Psoas muscle (tissue), 8 donors: ENCODE measurements at places on chromosomes 2 and 18. TPM values are rescaled to one million over a fixed set of nuclear protein-coding genes. Genes with fewer than 3 reads are reported as not detected.

GRCh38 chr18:9494778-9495331, 19.5 kb downstream of the RALBP1 start:
- DNase-seq = no peak

TSPYL6 gene
- total RNA-seq = not detected

GRCh38 chr2:201579536-201579935, 63.8 kb downstream of the TMEM237 start:
- no peak for DNase-seq

GALM gene
- total RNA-seq = 16.1 TPM

SALL3 gene
- total RNA-seq = not detected

ANKRD30BL gene
- not detected for total RNA-seq

DNA sequence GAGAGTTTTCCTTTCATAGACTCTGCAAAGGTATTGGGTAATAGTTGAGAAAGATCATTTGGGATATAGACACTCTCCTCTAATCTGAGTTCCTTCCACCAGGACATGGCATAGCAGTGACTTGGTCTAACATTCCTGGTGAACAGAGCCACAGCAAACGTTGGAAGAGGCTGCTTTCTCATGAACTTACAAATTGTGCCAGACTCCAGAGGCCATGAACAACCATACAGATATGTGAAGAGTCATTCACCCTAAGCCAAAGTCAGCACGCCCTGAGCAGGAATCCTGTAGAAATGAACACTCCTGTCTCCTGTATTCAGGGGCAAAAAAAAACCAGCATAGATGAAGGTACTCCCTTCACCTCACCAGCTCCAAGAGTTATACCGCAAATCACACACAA, 152.8 kb downstream of the TMEM18 start:
- DNase-seq = no peak

DNA sequence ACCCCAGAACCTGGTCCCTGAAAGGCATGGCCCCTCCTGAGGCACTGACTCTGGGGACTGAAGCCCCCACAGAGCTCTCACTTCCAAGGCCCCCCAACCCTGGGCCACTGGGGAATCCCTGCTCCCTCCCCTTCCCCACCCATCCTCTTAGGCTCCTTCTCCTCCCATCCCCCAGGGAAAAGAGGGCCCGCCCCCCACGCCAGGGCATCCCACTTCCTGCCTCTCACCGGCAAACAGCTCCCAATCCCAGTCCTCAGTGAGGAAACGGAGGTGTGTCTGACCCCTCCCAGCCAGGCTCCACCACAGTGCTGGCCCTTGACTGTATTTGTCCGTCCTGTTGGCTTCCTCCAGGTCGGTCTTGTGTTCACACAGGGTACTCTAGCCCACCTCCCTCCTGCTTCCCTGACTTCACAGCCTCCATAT, 35.0 kb upstream of the PTMA start:
- DNase-seq = peak; percentile 78

IHH gene
- not detected for total RNA-seq

DNA sequence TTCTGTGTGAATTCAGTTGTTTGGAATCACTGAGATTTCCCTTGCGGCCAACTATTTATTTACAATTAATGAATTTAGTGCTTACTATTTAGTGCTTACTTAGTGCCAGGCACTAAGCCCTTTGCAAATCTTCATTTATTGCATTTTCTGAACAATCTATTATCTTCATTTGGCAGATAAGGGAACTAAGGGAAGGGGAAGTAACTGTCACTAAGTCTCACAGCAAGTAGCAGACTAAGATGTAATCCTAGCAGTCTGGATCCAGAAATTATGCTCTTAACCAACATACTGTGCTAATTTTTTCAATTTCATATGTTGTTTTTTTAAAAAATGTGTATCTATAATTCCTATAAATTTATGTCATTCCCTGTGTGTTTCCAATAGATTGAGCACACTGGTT, 214.4 kb upstream of the EPC2 start:
- DNase-seq = no peak

COL5A2 gene
- 10.9 TPM for total RNA-seq

- peak; percentile 48 for DNase-seq
Measured at GRCh38 chr2:88626171-88627054, 851 bp downstream of the EIF2AK3 start.

CCT7 gene
- total RNA-seq = 275 TPM

DNA sequence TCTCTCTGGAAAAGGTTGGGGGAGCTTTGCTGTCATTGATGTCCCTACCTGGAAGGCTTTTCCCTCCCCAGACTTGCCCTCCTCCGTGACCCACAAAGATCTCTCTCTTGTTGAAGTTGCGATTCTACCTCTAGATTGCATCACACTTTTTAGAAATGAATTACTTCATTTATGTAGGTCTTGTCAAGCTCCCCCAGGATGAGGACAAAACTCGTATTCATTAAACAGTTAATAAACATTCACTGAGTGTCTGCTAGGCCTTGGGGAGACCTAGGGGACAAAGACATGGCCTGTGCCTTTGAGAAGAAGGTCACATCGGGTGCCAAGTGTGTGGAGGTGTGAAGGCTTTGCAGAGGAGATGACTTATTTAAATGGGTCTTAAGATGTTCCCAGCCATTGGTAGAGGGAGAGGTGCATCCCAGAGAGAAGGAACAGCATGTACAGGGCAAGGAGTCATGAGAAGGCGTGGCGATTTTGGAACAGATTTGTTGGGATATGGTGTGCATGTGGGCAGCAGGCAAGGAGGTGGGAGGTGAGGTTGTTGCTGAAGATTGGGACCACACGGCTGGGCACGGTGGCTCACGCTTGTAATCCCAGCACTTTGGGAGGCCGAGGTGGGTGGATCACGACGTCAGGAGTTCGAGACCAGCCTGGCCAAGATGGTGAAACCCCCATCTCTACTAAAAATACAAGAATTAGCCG, 9.8 kb upstream of the YWHAQ start:
- no peak for DNase-seq

DNA sequence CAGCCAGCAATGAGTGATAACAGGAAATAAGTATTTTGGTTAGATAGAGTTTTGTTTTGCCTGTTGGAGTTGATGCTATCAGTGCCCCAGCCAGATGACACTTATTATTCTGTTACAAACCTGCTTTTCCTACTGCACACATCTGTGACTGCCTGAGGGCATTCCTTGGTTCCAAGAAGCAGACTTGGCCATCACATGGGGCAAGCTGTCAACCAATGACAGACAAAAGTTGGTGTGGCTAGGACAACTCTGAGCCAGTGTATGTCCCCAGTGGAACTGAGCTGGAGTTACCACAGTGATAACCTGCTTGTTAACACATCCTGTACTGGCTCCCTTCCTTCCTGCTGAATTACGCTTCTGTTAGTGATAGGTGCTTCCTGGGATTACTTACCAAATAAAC, 54.5 kb downstream of the FAM171B start:
- DNase-seq = no peak

DNA sequence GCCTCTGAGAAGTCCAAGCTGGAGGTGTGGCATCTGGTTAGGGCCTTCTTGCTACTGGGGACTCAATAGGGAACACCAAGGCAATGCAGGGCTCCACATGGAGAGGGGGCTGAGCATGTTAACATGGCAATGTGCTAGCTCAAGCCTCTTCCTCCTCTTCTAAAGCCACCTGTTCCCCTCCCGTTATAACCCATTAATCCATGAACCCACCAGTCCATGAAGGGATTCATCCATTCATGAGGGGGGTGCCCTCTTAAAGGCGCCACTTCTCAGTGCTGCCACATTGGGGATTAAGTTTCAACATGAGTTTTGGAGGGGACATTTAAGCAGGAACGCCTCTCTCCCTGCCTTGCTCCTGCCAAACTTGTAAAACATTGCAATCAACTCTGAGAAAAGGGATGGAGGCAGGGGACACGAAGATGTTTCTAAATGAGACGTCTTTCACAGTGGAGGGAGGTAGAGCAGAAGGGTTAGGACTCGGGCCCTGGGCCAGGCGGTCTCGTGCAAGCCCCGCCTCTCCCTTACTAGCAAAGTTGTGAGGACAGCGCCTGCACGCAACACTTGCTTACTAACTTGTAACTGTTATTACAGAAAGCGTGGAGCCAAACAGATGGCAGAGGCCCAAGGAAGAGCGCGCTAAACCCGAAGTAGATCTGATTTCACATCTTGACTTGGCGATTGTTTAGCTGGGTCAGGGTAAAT, 118.2 kb upstream of the ZNF516 start:
- DNase-seq = no peak

DNA sequence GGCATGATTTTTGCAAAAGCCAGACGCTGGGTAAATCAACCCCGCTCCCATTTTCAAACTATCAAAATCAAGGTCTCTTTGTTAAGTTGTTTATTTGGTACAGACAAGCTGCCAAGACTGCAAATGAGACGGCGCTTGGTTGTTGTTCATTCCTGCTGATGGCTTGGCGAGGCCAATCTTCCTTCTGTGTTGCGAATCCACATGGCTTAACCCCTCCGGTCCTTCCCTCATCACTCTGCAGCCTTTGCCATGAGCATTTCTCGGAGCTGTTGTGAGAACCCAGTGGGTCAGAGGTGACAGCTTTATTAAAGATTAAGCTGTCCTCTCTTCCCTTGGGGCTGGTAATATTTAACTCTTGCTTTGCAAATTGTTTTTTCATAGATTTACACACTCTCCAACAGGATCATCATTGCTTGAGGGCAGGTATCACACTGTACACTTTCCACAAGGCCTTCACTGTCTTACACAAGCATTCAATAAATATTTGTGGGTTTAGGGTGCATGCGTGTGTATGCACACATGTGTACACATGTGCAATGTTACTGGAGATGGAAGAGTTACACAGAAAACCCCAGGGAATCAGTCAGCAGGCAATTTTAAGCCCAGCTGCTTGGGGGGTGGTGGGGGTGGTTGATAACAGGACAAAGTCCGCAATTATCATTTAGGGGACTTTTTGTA, 27.8 kb upstream of the KCNF1 start:
- DNase-seq = no peak

GRCh38 chr2:38105922-38106321, 30.0 kb upstream of the CYP1B1 start:
- DNase-seq = no peak

HSBP1L1 gene
- 9.3 TPM for total RNA-seq

DNA sequence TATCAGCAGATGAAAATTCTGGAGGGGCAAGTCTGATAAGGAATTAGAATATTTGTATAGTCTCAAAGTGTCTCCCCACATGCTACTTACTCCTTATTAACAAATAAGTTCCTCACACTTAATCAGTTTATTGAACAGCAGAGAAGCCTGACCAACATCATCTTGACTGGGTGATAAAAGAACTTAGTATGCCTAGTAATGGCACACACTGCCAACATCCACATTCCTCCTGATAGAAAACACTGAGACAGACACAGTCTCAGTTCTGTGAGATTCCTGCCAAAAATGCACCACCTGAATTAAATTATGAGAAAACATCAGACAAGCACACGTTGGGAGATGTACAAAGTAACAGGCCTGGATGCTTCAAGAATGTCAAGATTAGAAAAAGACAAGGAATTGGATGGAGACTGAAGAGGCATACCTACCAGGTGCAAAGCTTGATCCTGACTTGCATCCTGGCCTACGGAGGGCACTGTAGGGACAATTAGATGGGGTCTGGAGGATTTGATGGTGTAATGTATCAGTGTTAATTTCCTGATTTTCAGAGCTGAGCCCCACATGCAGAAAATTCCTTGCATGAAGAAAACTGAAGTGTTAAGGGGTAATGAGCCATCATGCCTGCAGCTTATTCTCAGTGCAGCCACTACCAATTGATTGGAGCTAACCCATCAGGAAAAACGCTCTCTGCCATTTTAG, 200.4 kb upstream of the SH3BP4 start:
- DNase-seq = no peak

GRCh38 chr18:27656167-27656778, 471.2 kb upstream of the CHST9 start:
- no peak for DNase-seq
